SK-N-DZ (cell line): ENCODE measurements at places on chromosomes 2 and 18.

GRCh38 chr2:217806482-217806765 is 196.4 kb downstream of the TNS1 start:
- DNase-seq: no peak

GRCh38 chr2:189608795-189609422 is 28.3 kb upstream of the SLC40A1 start:
- no peak for DNase-seq

- DNase-seq: no peak
Measured at GRCh38 chr18:76459687-76460350, 35.2 kb downstream of the ZNF516 start.

GRCh38 chr2:112958428-112959108 is 19.2 kb upstream of the IL36G start:
- DNase-seq: peak; percentile 50

DNA sequence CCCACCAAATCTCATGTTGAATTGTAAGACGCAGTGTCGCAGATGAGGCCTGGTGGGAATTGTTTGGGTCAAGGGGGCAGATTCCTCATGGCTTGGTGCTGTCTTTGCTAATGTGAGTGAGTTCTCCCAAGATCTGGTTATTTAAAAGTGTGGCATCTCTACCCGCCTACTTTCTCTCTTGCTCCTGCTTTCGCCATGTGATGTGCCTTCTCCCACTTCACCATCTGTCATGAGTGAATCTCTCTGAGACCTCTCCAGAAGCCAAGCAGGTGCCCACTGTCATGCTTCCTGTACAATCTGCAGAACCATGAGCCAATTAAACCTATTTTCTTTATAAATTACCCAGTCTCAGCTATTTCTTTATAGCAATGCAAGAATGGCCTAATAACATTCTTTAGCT is 246.6 kb upstream of the CDH20 start:
- no peak for DNase-seq

DNA sequence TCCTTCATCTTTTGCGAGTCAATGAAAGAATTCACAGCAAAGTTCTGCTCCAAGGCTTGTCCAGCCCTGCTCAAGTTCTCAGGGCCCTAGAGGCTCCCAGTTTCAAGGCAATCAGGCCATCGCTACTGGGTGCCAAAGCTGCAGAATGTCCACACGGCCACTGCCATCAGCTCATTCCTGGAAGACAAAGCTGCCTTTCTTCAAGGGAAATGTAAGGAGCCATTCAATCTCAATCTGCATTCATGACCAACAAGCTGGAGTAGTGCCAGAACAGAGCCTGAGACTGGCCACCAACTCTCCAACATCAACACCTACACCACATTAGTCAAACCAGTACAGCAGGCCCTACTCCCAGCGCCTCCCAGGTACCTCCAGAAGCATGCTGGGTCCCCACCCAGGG is 202.2 kb downstream of the TCF4 start:
- DNase-seq: no peak

- DNase-seq: no peak
Measured at GRCh38 chr2:45127891-45128290, 118.6 kb upstream of the SIX2 start.

GRCh38 chr2:23574919-23575654 is 190.1 kb downstream of the KLHL29 start:
- peak; percentile 33 for DNase-seq

- no peak for DNase-seq
Measured at GRCh38 chr2:239232195-239232578, 168.6 kb downstream of the HDAC4 start.

DNA sequence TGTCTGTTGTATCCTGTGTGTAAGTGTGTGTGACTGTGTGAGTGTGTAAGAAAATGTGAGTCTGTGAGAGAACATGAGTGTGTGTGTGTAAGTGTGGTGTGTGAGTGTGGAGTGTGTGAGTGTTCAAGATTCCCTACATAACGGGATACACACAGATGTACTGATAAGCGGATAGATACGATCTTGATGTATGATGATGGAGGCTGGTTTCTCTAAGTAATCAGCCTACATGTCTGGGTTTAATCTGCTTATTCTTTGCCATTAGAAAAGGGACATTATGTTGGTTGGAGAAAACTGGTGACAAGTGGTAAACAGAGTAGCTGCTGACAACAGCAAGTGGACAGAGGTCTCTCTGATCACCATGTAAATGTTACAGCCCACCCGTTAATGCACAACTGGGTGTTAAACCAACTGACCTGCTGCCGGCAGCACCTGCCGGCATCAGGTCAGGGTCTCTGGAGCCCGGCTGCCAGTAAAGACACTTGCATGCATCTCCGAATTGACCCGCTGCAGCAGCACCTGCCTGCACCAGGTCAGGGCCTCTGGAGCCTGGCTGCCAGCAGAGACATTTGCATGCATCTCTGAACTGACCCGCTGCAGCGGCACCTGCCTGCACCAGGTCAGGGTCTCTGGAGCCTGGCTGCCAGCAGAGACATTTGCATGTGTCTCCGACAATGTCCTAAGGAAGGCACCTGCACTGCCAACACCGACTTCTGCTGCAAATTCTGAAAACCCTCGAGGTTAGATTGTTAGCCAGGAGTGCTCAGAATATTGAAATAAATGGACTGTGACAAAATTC is 87.5 kb downstream of the MBP start:
- peak; percentile 7 for DNase-seq

DNA sequence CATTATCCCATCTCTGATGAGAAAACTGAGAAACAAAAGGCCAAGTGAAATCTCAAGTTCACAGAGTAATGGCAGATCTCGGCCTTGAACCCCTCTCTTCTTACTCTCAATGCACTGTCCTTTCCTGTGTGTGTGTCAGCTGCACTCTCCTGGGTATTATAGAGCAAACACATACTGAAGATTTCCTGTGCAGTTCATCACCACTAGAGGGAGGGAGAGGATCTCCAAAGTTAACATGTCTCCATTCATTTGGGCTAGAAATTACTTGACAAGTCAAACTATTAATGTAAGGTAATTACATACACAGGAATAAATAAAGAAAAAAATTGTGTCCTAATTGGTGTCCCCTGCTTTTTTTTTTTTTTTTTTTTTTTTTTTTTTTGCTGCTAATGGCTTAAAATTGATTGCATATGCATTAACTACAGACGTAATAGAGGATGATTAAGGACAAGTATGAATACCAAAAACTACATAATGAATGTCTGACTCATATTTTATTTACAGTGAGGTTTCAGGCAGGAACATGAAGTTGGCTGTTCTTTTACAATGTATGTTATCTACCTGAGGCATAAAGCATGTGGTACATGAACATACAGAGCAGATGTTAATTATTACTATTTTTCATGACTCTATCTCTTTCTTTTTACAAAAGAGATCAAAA is 269.2 kb downstream of the NYAP2 start:
- DNase-seq: peak; percentile 69

DNA sequence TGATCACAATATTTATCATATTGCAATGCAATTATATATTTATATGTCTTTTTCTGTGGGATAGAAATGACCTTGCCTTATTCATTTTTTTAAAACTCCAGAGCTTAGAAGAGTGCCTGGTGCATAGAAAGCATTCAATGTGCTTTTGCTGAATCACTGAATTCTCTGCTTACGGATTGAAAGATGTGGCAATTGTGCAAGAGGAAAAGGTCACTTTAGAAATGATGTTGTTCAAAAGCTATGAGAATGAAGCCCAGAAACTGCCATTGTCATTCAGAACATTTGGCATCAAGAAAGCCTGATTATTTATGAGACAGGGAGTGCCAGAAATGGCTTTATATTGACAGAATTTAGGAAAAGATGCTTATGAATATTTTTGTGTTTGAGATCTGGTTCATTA is 678.6 kb upstream of the CDH2 start:
- DNase-seq: no peak

GRCh38 chr2:3944071-3944470 is 240.7 kb downstream of the DCDC2C start:
- no peak for DNase-seq

DNA sequence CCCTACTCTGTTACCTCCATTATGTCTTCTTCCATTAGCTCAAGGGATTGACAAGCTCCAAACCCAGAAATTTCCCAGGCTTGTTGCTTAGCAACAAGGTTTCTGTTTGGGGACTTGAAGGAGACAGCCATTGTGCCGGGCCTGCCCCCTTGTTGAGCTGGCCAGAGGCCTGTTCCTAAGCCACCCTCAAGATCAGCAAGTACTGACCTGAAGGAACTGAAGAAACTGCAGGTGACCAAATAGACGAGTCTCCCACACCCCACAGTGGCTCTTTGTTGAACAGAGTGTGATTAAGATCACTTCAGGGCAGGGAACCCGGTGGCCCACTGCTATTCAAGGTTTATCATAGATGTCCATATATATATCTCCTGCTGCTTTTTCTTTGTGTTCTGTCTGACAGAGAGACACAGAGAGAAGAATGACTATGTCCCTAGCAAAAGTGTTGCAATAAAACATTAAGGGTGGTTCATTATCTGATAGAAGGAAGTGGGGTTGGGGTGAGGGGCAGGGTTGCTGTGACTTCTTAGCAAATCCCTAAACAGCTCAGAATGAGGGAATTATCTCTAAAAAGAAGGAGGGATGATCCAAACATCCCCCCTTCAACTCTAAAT is 69.2 kb downstream of the RNF144A start:
- peak; percentile 96 for DNase-seq

DNA sequence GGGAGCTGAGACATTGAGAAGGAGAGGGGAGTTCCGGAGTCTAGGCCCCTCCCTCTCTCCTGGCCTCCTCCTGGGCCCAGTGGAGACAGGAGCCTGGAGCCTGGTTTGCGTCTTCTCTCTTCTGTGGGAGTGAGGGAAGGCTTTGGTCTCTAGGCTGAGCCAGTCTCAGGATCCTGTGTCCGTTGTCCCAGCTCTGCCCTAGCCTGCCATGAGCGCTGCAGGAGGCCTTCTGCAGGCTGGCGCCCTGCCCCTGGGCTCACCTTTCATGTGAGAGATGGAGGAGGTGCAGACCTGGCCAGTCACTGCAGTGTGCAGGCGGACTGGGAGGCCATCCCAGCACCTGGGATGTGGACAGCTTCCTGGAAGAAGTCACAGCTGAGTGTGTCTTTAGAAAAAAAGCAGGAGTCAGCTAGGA is 8.7 kb downstream of the IMPA2 start:
- DNase-seq: peak; percentile 47

GRCh38 chr2:85853499-85854165 is 35.2 kb downstream of the ST3GAL5 start:
- no peak for DNase-seq

DNA sequence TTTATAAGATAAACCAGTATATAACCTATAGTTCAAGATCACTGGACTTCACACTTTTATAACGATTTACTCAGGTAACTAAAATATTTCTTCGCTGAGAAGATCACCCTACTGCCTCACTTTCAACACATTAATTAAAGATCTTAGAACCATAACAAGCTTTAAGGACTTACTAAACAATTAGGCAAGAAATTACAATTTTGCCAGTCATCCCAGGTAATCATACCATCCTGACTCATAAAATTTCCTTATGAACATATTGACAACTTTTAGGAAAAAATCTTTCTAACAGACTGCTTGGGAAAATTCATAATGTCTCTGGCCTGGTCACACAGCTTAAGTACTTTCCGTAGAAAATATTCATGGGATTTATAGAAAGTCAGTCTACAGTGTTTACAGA is 223.2 kb downstream of the NRXN1 start:
- no peak for DNase-seq

DNA sequence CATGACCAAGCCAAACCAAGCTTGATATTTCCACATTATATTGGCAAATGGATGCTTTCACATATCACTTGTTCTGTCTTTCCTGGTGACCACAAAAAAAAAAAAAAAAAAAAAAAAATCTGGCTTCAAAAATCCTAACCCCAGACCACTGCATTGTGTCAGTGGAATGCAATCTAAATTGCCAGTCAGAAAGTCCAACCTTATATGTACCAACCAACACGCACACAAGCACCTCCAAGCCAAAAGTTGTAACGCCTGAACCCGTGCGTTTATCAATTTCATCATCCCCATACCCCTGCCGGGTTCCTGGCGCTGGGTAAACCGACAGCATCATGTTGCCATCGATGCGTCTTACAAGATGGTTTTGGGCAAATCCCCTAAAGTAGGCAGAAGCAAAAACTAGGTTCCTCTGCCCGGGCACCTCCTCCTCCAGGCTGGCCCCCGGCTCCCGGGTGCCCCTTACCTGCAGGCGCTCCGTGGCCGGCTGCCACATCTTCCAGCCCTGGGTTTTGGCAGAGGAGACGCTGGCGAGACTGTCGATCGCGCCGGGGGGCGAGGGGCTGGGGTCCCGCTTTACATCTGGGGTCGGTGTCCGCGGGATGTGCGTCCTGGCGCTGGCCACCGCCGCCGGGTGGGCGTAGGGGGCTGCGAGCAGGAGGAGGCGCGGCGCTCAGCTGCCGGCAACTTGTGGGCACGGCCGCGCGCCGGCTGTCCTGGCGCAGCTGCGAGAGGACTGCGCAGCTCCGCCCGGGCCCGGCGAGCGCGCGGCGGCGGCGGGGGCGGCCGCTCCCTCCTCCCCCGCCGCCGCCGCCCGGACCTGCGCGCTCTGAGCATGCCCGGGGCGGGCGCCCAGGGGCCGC is at the start of gene PID1:
Gene PID1 (minus strand): TSS at position 737 of the 860 bp plus-strand sequence. CDS start 244 bp downstream, at position 493.
- no peak for DNase-seq

DNA sequence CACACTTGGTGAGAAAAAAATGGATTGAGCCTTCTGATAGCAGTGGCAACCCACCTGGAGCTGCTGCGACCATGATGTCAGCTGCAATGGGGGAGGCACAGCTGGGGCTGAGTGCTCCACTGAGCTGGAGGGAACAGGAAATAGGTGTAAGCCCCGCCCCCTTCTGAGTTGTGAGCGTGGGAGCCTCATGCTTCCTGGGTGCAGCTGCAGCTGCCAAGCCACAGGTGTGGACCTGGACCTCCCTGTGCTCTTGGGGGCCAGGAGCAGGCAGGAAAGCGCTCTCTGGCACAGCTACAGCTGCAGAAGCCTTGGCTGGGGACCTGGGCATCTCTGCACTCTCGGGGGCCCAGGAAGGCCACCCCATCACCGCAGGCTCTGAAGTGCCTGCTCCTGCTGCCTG is 970.6 kb downstream of the DCDC2C start:
- peak; percentile 8 for DNase-seq

GRCh38 chr2:7884338-7884737 is 797.5 kb upstream of the ID2 start:
- no peak for DNase-seq

- peak; percentile 7 for DNase-seq
Measured at GRCh38 chr18:63142594-63143225, 176.9 kb downstream of the BCL2 start.

DNA sequence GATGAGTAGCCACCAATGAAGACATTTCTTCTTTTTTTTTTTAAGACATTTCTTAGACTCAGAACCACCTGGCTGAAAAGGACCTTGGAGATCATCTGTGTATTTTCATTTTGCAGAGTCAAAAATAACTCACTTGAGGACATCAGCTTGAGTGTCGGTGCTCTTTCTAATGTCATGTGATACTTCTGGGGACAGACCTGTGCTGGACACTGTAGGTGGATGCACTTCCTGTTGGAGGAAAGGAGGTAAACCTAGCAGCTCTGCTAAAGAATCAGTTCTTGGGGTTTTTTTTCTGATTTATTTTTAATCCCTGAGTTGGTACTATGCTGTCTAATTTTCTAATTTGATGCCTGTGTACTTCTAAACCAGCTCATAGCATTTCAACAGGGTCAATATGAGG is 283.9 kb upstream of the CRIM1 start:
- DNase-seq: no peak

GRCh38 chr2:39923455-39923854 is 144.4 kb upstream of the THUMPD2 start:
- DNase-seq: no peak
